ENCODE measurements at places on chromosomes 6 and 20.

DNA sequence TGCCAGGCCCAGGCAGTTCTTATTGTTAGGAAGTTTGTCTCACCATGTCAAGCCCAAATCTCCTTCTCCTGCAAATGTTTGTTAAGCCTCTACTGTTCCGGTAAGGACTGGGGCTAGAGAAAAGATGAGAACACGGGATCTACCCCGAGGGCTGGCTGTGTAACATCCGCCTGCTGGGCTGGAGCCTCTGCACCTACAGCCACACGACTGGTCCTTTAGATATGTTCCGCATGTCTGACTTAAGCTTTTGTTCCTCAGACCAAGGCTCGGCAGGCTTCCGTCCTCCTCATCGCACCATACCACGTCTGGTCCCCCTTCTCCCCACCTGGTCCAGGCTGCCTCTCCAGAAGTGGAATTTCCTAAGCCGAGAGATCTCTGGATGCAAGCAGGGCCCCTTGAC is 2.6 kb downstream of the GHRH start:
- no peak for DNase-seq

GRCh38 chr20:44585057-44585963 is 2.9 kb downstream of the PKIG start:
- no peak for DNase-seq

- no peak for DNase-seq
Observed at GRCh38 chr6:157983406-157984119, 1.9 kb downstream of the SYNJ2 start.

DNA sequence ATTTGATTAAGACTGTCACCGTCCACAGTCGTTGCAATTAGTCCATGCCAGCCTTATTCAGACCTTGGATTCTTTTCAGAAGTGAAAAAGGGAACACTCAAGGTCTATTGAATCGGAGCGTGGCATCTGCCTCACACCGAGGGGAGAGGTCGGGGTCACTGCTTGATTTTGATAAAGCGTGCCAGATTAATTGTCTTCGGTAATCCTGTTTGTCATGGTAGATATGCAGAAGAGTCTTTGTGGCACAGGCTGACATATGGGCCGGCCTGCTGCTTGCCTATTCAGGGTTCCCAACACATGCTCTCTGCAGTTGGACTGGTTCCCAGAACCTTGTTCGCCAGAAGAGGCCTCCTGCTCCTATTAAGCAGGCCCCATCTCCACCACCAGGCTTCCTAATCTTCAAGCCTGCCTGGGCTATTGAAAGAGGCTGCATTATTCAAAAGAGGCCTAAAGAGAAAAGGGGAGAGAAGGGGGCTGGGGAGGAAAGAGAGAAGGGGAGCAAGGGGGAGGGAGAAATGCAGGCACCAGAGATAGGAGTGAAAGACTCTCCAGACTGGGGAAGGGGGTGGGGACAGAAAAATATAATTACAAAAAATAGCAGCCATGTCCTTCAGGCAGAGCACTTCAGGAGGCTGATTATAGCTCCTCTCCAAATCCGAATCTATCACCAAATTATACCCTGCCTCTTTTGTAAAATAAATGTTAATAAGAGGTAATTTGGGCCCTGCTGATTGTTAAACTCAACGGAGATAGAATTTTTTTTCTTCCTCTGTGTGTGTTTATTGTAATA is 611.3 kb downstream of the HDGFL1 start:
- DNase-seq = no peak

GRCh38 chr6:161198176-161198575 is 75.7 kb downstream of the AGPAT4 start:
- DNase-seq = no peak

- no peak for DNase-seq
Observed at GRCh38 chr20:62792182-62792939, 3.9 kb upstream of the MRGBP start.

GRCh38 chr20:61968036-61968810 is 97.5 kb downstream of the TAF4 start:
- DNase-seq = no peak

- no peak for DNase-seq
Observed at GRCh38 chr20:45944151-45944964, 9.9 kb downstream of the PCIF1 start.

DNA sequence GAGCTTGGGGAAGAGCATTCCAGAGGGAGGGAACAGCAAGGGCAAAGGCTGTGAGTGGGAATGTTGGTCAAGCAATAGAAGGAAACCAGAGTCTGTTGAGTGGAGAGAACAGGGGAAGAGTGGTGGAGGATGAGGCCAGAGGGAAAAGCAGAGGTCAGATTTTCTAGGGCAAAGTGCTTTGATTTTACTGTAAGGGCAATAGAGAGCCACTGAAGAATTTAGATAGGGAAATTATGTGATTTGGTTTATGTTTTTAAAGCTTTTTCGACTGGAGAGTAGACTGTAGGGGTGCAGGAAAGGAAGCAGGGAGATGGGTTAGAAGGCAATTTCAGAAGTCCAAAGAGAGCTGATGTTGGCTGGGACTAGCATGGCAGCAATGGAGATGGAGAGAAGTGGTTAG is 4.4 kb downstream of the L3MBTL1 start:
- DNase-seq = no peak

GRCh38 chr6:164000276-164000675 is 585.8 kb downstream of the QKI start:
- no peak for DNase-seq

DNA sequence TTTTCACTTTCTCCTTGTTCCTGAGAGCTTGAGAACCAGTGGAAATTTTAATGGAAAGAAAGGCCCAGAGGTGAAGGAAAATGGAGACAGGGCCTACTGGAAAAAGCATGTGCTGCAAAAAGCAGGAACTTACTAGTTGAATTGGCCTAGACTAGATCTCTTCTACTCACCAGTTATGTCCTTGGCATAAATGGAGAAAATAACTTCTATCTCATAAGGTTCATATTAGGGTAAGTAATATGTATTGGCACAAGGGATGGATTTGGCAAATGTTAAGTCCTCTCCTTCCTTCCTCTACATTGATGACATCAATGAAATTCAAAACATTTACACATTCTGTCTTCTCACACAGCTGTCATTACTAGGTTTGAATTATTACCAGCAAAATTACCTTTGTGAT is 74.0 kb downstream of the NDUFAF5 start:
- no peak for DNase-seq

- no peak for DNase-seq
Observed at GRCh38 chr20:37361336-37361735, 15.4 kb downstream of the SRC start.

Data from central memory CD8-positive, alpha-beta T cell (primary cell).